ENCODE measurements at places on chromosomes 16 and 17.

GRCh38 chr17:39629898-39630297 is 3.1 kb downstream of the PPP1R1B start:
- DNase-seq, result no peak

GRCh38 chr17:44775838-44776621 is 17.2 kb downstream of the ADAM11 start:
- no peak for DNase-seq

GRCh38 chr17:77145224-77145611 is 4.4 kb downstream of the SEC14L1 start:
- no peak for DNase-seq

- no peak for DNase-seq
These were observed 2.4 kb upstream of the TEKT3 start for GRCh38 chr17:15343749-15344148.

DNA sequence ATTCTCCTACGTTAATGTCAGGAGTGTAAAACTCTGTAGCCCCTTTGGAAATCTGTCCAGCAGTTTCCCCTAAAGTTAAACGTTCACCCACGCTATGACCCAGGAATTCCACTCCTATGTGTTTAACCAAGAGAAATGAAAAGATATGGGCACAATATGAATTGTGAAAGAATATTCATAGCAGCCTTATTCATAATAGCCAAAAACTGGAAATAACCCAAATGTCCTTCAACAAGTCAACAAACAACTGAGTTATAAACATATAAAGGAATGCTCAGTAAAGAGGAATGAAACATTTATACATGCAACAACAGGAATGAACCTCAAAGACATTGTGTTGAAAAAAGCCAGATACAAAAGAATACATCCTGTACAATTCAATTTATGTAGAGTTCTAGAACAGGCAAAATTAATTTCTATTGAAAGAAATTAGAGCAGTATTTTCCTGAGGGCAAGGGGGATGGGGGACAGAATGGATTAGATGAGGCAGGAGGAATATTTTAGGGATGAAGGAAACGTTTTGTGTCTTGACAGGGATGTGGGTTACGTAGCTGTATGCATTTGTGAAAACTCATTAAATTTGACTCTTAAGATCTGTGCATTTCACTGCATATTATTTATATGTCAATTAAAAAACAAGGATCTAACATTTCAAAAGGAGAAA is 286.7 kb upstream of the CDH5 start:
- no peak for DNase-seq

- no peak for DNase-seq
These were observed 221.3 kb downstream of the SNX29 start for GRCh38 chr16:12197812-12198211.

GRCh38 chr17:78144736-78145641 is 1.2 kb upstream of the C17orf99 start:
- DNase-seq, result no peak

GRCh38 chr16:74111456-74111982 is 185.1 kb upstream of the PSMD7 start:
- DNase-seq, result no peak

DNA sequence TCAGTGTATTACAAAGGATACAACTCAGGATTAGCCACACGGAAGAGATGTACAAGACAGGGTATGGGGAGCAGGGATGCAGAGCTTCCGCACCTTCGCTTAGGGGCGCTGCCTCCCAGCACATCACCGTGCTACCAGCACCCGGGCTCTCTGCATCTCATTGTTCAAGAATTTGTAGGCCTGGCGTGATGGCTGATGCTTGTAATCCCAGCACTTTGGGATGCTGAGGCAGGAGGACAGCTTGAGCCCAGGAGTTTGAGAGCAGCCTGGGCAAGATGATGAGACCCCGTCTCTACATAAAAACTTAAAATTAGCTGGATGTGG is 43.2 kb downstream of the RAB11FIP4 start:
- DNase-seq, result no peak

DNA sequence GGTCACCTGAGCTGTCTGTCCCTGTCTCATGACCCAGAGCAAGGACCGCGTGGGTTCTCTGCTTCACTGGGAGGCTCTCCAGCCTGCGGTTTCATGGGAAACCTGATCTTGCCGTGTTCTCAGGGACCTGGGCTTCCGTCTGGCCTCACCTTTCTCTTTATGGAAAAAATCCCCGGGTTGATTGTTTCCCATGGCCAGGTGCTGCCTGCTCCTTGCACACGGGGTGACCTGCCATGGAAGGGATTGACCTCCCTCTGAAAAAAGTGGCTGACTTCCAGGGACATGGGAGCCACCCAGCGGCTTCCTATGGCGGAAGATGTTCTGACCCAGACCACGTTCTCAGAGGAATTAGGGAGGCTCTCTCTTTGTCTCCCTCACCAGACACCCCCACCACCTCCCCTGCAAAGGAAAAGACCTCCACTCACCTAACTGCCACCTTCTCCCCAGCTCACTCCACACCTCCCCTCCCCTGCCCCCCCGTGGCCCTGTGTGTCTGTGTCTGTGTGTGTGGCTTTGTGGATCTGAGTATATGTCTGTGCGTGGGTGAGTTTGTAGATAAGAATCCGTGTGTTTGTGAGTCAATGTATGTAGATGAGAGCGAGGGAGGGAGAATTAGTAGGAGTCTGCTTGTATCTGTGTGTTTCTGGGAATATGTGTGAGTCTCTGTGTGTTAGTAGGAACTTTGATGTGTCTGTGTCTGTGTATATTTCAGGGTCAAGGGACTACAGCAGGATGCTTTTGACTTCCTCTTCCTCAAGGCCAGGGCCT is 154.6 kb downstream of the NTN1 start:
- DNase-seq, result no peak

DNA sequence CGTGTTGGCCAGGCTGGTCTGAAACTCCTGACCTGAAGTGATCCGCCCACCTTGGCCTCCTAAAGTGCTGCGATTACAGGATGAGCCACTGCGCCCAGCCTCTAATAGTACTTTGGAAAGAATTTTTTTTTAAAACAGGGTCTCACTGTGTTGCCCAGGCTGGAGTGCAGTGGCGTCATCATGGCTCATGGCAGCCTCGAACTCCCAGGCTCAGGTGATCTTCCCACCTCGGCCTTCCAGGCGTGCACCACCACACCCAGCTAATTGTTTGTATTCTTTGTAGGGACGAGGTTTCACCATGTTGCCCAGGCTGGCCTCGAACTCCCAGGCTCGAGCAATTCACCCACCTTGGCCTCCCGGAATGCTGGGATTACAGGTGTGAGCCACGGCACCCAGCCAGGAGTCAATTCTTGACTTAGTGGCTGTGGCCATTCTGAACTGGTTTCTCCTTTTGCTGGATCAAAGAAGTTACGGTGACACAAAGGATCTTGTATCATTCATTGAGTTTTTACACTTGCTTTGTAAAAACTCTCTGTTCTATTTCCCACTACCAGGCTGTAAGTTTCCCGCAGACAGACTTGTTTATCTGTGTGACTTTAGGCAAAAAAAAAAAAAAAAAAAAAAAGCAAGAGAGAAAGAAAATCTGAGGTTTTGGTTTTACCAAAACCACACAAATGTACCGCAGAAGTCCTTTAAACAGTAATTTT is 12.7 kb upstream of the COTL1 start:
- no peak for DNase-seq

DNA sequence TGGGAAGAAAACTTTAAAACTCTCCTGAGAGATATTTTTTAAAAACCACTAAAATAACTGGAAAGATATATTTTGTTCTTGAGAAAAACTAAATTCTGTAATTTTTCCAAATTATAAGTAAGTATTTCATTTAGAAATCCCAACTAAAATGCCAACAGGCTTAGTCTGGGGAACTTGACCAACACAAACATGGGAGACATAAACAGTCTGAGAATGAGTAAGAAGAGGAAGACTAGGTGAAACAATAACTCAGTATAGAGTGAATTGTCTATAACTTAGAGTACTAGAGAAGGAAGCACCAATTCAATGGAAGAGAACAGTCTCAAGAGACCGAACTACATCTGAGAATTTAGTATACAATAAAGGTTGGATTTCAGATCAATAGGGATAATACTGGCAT is 2.9 kb downstream of the CMTM1 start:
- no peak for DNase-seq

DNA sequence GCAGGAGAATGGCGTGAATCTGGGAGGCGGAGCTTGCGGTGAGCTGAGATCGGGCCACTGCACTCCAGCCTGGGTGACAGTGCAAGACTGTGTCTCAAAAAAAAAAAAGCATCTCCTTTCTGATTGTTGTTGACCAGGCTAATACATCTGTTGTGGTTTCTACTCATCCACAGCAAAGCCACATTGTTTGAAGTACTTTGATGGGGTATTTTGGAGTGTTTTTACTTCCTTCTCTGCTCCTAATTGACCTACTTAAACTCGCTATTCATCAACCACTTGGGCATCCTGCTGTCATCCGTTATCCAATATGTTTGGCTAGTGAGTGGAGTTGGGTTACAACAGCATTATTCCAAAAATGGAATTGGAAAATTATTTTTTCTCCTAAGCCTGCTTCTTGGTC is 3.5 kb upstream of the CDC27 start:
- no peak for DNase-seq

DNA sequence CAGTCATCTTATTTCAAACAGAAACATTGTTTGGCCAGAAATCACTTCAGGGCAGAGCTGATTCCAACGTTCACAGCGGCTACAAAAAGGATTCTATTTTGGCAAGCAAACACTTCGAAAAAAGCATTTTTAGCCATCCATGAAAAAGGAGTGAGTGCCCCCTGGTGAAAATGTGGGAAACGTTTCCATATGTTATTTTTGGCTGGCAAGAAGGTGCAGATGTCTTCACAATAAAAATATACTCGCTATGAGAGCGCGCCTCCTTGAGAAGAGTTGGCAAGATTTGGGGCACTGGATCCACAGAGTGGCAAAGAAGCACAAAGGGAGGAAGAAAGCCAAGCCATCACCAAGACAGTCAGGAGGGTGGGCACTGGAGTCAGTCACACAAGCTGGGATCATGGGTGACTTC is 191.1 kb downstream of the CHD9NB start:
- no peak for DNase-seq

- DNase-seq, result no peak
These were observed 89.5 kb downstream of the MARF1 start for GRCh38 chr16:15553313-15554088.

DNA sequence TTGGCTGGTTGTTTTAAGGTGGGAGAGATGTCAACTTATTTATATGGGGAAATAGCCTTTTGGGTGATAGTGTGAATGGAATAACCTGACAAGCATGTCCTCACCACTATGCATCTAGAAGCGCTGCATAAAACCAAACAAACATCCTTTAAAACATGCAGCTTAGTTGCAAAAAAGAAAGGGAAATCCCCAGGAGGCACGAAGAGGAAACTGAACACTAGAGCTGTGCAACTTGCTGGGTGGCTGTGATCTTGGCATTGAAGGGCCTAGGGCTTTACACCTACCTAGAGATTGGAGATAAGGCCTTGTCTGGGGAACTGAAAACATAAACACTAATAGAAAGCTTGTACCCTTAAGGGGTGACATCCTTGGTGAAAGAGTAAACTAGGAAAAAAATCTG is 7.3 kb downstream of the C16orf54 start:
- no peak for DNase-seq

GRCh38 chr17:79306424-79307318 is 232.0 kb downstream of the ENGASE start:
- peak; percentile 69 for DNase-seq

DNA sequence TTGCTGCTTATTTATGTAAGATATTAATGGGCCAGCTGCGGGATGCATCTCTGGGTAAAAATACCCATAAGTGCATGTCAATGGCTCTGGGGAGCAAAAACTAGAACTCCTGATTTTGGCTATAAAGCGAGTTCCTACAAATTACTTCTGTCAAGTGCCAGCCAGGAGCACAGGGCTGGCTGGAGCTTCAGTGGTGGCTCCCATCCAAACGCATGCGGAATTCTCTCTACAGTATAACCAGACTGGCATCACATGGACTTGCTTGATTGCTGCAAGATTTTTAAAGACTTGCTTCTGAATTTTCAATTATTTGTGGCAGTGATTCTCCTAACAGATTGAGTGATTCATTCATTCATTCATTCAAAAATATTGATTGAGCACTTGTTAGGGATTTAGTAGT is 260.9 kb downstream of the PHKB start:
- no peak for DNase-seq

GRCh38 chr16:17657045-17657444 is 186.3 kb upstream of the XYLT1 start:
- no peak for DNase-seq

- peak; percentile 67 for DNase-seq
These were observed 22.9 kb upstream of the CDH13 start for GRCh38 chr16:82603784-82604411.

- peak; percentile 96 for DNase-seq
These were observed at the start of gene FOXK2 for GRCh38 chr17:82518826-82519810. Gene FOXK2 (plus strand): TSS chr17:82519732. CDS start chr17:82519889, 157 bp downstream.

DNA sequence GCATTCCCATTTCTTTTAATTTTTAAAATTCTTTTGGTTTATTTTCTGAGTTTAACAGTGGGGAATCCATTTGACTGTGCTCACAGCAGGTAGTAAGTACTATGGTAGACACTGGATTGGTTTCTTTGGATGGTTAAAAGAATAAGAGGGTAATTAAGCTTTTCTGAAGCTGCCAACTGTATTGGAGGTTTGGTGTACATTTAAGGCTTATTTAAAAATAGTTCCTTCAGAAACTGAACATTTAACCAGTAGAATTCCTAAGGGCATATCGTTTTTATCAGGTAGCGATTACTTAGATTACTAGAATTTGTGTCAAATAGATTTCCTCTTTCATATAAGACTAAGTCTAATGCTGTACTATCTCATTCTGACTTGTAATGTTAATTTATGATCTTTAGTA is 162.4 kb downstream of the PPM1E start:
- DNase-seq, result no peak

- no peak for DNase-seq
These were observed 15.6 kb downstream of the B4GALNT2 start for GRCh38 chr17:49148171-49148570.

DNA sequence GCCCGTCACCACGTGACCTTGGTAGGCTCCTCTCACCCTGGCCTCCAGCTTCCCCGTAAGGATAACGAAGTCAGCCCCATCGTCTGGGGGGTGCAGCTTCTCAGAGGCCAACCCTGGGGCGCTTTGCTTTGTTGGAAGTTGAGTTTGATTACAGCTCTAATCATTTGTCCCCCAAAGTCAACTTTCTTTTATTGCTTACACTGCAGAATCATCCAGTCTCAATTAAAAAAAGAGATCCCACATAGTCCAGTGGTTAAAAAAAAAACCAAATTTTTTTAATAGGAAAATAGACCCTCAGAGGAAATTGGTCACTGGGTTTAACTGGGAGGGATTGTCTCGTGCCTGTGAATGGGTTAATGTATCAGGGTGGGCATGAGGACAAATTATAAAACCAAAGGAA is 7.8 kb upstream of the GPRC5C start:
- no peak for DNase-seq

- DNase-seq, result peak; percentile 25
These were observed 34.4 kb downstream of the HNF1B start for GRCh38 chr17:37710344-37710886.

DNA sequence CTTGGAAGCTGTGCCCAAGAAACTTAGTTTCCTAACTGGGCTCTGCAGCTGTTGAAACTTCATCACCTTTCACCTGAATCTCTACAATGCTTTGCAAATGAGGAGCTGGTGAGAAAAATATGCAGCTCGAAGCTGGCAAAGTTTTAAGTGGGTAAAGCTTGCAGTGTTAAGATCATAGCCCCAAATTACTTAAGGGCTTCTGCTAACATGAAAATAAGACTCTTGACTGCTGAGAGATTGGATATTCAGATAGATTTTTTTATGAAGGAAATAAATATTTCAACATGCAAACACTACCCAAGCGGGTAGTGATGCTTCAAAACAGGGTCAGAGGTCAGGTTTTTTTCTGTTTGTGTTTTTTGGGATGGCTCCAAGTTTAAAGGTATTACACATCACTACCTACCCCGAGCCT is 278.7 kb downstream of the FTO start:
- DNase-seq, result no peak

- DNase-seq, result no peak
These were observed 9.1 kb upstream of the CRYBA1 start for GRCh38 chr17:29237476-29238132.

All from heart left ventricle (tissue), 16 donors.